ENCODE measurements at places on chromosomes 1 and 21.

GRCh38 chr1:189834813-189835212 is 642.9 kb downstream of the BRINP3 start:
- DNase-seq, result no peak

DNA sequence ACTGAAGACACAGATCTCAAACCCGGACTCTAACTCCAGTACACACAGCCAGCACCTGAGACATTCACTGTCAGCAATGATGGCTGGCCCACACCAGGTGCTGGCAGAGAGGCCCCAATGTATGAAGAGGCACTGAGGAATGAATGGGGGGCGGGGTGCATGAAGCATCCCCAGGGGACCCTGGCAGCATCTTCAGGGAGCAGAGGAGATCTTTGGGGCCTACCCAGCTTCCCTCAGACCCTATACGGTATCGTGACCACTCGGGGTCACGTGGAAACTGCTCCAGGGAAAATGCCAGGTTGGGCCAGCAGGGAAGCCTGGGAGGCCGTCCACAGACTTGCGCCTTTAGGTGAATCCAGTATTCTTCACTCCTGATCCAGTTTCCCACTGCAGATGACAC is 84.3 kb downstream of the NPHP4 start:
- no peak for DNase-seq

DNA sequence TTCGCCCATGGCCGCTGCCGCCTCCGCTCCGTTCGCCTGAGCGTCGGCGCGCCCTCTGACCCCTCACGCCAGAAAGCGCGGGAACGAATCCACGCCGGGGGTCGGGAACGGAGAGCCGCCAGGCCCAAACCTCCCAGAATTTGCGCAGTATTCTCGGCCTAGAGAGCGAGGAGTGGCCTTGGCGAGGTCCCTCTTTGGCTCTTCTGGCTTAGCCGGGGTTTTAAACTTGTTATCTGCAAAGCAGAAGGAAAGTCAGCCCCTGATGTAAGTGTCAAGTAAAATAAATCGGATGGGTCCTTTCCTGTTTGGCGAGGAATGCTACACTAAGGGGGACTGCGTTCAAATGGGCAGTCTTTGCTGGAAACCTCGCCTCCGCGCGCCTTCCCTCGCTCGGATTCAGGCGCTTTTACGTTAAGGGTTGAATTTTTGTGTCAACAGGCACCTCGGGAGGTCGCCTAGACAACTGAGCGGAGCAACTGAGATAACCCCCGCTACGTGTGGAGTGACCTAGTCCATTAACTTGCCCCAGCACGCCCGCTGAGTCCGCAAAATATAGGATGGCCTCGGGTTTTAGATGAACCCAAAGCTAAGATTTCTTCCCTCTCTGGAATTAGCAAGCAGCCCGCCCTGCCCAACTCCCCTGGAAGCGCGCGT is 1.1 kb downstream of the HSF2BP start:
- DNase-seq, result no peak

DNA sequence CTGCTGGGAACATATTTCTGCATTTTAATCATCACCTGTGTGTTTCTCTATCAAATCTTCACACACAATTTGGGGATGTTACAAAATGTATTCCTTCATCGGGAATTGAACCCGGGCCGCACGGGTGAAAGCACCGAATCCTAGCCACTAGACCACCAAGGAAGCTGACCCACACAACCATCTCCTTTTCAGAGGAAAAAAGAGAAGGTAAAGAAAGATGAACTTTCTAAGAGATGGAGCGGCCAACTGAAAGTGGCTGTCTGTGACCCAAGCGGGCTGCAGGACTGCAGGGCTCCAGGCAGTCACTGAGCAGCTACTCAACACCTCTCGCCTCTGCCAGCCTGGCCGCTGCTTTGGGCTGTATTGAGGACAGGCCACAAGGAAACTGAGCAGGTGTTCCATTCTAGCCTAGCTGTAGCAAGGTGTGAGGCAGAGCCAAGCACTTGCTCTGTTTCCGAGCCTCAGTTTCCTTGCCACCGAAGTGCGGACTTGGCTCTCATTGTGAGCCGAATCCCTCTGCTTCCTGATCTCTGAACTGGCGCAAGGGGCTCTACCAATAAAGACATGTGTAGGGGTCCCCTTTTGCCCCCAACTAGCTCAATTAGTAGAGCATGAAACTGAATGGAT is 156.9 kb upstream of the NBPF11 start:
- DNase-seq, result no peak

GRCh38 chr1:210332233-210332632 is 3.5 kb downstream of the HHAT start:
- no peak for DNase-seq

DNA sequence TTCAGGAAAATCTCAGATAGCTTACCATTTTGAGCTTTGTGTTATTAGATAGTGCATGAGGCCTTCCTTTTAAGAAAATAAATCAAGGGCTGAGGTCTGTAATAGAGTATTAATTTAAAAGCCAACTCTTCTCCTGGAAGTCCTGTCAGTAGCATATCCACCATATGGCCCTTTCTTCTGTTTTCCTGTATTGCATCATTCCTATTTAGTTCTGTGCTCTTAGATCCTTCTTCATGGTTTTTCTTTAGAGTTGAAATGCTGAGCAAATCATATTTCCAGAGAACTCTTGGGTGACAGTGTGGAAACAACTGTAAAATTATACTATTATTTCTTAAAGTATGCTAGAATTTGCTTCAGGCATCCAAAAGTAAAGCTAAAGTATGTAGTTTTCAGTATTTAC is 91.7 kb downstream of the TTC3 start:
- no peak for DNase-seq
